Neural crest cell (in vitro differentiated cells): ENCODE measurements at places on chromosomes 5 and 9. TPM values are rescaled to one million over a fixed set of nuclear protein-coding genes. Genes with fewer than 3 reads are reported as not detected.

The AGXT2 gene
- not detected in 2 replicates for total RNA-seq

The PTTG1 gene
- total RNA-seq, result 157 and 167 TPM in 2 replicates

DNA sequence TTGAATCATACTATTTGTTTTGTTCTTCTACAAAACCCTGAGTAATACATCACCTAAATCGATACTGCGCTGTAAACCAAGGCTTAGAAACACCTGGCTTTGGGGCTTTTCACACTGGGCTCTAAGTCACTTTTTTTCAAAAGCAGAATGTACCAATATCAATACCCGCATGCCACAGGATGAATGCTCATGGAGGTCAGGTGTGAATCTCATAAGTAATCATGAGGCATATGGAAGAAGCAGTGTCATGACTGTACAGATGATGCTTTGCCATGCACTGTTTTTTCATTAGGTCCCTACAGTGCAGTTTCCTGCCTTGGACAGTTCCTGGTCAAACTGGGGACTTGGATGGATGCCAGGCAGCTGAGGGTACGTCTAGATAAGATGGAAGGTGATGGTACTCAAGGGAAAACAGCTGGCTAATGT is 49.0 kb upstream of the ATG10 start:
- no peaks in the 10 kb centered on the region for H3K27me3 ChIP-seq
- peaks cover 2% of the 10 kb centered on the region for H3K36me3 ChIP-seq
- no peak overlapping the region for H3K4me3 ChIP-seq
- H3K27ac ChIP-seq, result no peak overlapping the region

GRCh38 chr9:79004032-79004431 is 567.7 kb upstream of the TLE4 start:
- no peak for DNase-seq
- H3K4me1 ChIP-seq, result no peaks in the 10 kb centered on the region
- no peak overlapping the region for H3K27ac ChIP-seq
- H3K27me3 ChIP-seq, result no peaks in the 10 kb centered on the region
- no peak overlapping the region for H3K4me3 ChIP-seq
- H3K36me3 ChIP-seq, result no peaks in the 10 kb centered on the region

- no peaks in the 10 kb centered on the region for H3K27me3 ChIP-seq
- H3K36me3 ChIP-seq, result no peaks in the 10 kb centered on the region
- H3K27ac ChIP-seq, result no peak overlapping the region
- H3K4me1 ChIP-seq, result peaks cover 10% of the 10 kb centered on the region
Observed at GRCh38 chr5:134275822-134276221, 49.9 kb upstream of the PPP2CA start.
